ENCODE measurements at places on chromosomes 12 and 14.

DNA sequence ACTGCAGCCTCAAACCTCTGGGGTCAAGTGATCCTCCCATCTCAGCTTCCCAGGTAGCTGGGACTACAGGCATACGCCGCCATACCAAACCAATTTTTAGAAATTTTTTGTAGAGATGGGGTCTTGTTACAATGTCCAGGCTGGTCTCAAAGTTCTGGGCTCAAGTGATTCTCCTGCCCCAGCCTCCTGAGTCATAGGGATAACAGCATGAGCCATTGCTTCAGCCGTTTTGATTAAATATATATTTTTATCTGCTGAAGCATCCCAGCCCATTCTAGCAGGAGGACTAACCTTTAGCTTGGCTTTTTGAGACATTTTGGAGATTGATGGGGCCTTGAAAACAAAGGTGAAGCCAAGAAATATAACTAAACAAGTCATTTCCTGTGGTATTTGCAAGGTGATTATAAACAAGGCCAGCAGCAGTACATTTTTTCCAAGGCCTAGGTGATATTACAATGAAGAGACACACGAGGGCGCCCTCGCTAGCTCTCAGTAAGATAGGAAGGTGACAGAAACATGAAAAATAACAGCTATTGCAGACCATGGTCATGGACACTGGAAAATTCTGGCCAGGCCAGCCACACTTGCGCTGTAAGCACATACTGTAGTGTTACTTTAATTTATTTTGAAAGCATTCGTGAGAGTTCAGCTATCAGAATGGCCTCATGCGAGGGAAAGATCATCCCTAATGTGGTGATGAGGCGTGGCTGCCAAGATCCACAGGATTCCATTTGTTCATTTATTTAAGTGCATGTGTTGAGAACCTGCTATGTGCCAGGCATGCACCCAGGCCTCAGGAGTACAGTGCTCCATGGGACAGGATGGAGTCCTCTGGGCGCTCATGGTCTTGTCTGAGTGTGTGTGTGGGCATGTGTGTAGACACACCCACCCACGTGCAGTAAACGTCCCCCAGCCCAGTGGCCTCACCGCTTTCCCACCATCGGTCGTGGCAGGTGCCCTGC, 63.5 kb downstream of the DGLUCY start:
- DNase-seq: peak; percentile 81
- H3K4me3 ChIP-seq: no peak overlapping the region
- peaks cover 43% of the 10 kb centered on the region for H3K36me3 ChIP-seq
- H3K27me3 ChIP-seq: no peaks in the 10 kb centered on the region
- H3K4me1 ChIP-seq: peaks cover 20% of the 10 kb centered on the region

- no peaks in the 10 kb centered on the region for H3K36me3 ChIP-seq
- no peak overlapping the region for H3K4me3 ChIP-seq
- no peak for DNase-seq
- no peaks in the 10 kb centered on the region for H3K27me3 ChIP-seq
Measured at GRCh38 chr14:38524636-38525509, 269.0 kb upstream of the CLEC14A start.

GRCh38 chr12:66251049-66251448, 51.2 kb upstream of the HELB start:
- no peak for DNase-seq
- no peaks in the 10 kb centered on the region for H3K36me3 ChIP-seq

DNA sequence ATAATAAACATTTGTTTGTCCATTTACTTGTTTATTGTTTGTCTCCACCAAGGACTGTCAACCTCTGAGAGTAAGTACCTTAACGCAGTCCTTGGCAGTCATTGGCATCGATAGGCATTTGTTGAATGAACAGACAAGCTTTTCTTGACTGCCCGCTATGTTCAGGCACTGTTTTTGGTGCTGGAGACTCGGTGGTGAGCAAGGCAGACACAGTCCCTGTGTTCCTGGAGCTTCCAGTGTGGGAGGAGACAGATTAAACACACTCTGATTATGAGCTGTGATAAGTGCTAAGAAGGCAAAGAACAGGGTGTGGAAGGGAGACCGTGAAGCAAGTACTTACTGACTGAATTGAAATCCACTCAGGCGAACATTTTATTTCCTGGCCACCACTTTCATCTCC, 1.2 kb downstream of the ATP6V0A2 start:
- H3K27ac ChIP-seq: peak overlapping the region; percentile 65
- DNase-seq: no peak
- H3K36me3 ChIP-seq: peaks cover 2% of the 10 kb centered on the region
- H3K4me3 ChIP-seq: peak overlapping the region; percentile 78
- peaks cover 41% of the 10 kb centered on the region for H3K4me1 ChIP-seq

DNA sequence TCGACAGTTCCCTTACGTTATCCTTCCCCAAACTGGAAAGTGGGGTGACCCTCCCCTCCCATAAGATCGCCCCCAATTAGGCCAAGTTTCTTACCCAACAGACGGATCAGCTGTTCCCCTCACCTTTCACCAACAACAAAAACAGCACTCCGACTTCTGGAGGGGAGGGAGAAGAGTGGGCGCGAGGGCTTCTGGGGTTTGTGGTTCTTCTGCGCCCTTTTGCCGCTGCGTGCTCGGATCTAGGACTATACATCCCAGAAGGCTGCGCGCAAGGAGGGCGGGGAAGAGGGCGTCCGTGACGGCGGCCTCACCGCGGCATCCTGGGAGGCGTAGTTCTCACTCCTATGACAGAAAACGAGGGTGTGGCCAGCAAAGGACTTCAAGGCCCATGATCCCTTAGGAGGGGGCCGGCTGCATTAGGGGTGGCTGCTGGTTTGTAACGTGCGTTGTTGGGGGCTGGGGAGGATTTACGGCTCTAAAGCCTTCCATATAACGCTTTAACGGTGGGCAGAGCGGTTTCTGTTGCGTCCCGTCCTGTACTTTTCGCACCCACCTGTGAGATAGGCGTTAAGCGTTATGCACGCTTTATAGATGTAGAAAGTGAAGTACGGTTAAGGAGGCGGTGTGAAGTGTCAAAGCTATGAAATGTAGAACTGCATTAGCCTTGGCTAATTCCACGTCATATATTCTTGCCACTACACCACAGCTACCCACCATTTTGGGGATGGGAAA, at the start of gene CALCOCO1:
Gene CALCOCO1 (minus strand): TSS at position 143 of the 732 bp plus-strand sequence. CDS start 2,210 bp downstream, outside the sequence.
- peaks cover 2% of the 10 kb centered on the region for H3K36me3 ChIP-seq
- peak; percentile 99 for DNase-seq
- H3K27me3 ChIP-seq: peaks cover 4% of the 10 kb centered on the region
- H3K4me1 ChIP-seq: peaks cover 27% of the 10 kb centered on the region
- H3K4me3 ChIP-seq: peak within 1 kb of the TSS; percentile 89

DNA sequence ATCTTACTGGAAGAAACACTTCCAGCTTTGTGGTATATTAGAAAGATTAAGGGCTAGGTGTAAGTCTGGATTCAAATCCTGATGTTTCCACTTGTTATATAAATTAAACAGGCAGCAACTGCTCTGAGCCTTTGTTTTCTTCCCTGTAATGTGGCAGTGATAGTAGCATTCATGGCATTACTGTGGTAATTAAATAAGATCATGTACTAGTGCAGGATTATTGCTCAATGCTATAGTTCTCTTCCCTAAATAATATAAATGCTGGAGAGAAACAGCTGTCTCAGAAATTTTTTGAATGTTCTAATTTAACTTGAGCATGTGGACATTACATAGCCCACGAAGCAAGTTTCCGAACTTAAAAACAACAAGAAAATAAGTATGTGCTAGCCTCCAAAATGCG, 5.4 kb downstream of the TMEM117 start:
- no peaks in the 10 kb centered on the region for H3K27me3 ChIP-seq
- peaks cover 4% of the 10 kb centered on the region for H3K4me1 ChIP-seq
- H3K27ac ChIP-seq: no peak overlapping the region
- H3K4me3 ChIP-seq: no peak overlapping the region
- H3K36me3 ChIP-seq: no peaks in the 10 kb centered on the region

Measured in activated naive CD4-positive, alpha-beta T cell treated with anti-CD3 and anti-CD28 coated beads, Interleukin-2, amount 10 ng/mL, durations not matched to agents 7 days and 5 days (primary cell).